ENCODE measurements at places on chromosomes 3 and 15. TPM values are rescaled to one million over a fixed set of nuclear protein-coding genes. Genes with fewer than 3 reads are reported as not detected.

POLQ gene
- under 0.01 TPM for total RNA-seq

PIERCE2 gene
- not detected for total RNA-seq

CD276 gene
- total RNA-seq = 28.9 TPM

POPDC2 gene
- 15.7 TPM for total RNA-seq

RBP2 gene
- not detected for total RNA-seq

CDC25A gene
- total RNA-seq = 4.4 TPM

GRAMD1C gene
- 2.6 TPM for total RNA-seq

REC114 gene
- not detected for total RNA-seq

DMXL2 gene
- 75.9 TPM for total RNA-seq

SEC62 gene
- total RNA-seq = 21.7 TPM

ABTB1 gene
- total RNA-seq = 29.6 TPM

UBAP1L gene
- 3.5 TPM for total RNA-seq

DPPA4 gene
- total RNA-seq = not detected

ITIH4 gene
- total RNA-seq = 3.0 TPM

DAPK2 gene
- 244 TPM for total RNA-seq

NT5DC2 gene
- total RNA-seq = 5.5 TPM

DUOXA2 gene
- total RNA-seq = 10.0 TPM

UQCC5 gene
- 22.1 TPM for total RNA-seq

SLCO2A1 gene
- total RNA-seq = 8.4 TPM

ZNF35 gene
- 5.9 TPM for total RNA-seq

GMNC gene
- not detected for total RNA-seq

SELENOK gene
- 20.1 TPM for total RNA-seq

CPNE4 gene
- 1.5 TPM for total RNA-seq

WDR5B gene
- total RNA-seq = 2.6 TPM

STAB1 gene
- total RNA-seq = 42.6 TPM

SLC2A2 gene
- total RNA-seq = not detected

CACNA2D3 gene
- 0.55 TPM for total RNA-seq

MNS1 gene
- total RNA-seq = 0.40 TPM

FSIP1 gene
- 5.6 TPM for total RNA-seq

GRK7 gene
- total RNA-seq = 0.16 TPM

SMCO1 gene
- total RNA-seq = not detected

TRPC1 gene
- total RNA-seq = 4.1 TPM

NR1I2 gene
- total RNA-seq = 220 TPM

GP9 gene
- 0.64 TPM for total RNA-seq

DNASE1L3 gene
- total RNA-seq = 3.5 TPM

SLC35G2 gene
- total RNA-seq = 2.1 TPM

KCNH8 gene
- not detected for total RNA-seq

TMEM39A gene
- 31.5 TPM for total RNA-seq

IGDCC3 gene
- total RNA-seq = not detected

AMIGO3 gene
- total RNA-seq = 0.68 TPM

LRRC31 gene
- 45.7 TPM for total RNA-seq

GPR149 gene
- total RNA-seq = not detected

ARHGAP11A gene
- total RNA-seq = 7.4 TPM

CRABP1 gene
- not detected for total RNA-seq

IL16 gene
- 27.7 TPM for total RNA-seq

PIK3CB gene
- total RNA-seq = 98.4 TPM

SH2D7 gene
- total RNA-seq = 6.0 TPM

LMAN1L gene
- not detected for total RNA-seq

RBMS3 gene
- total RNA-seq = 11.1 TPM

RAD51 gene
- total RNA-seq = 1.6 TPM

IL17RD gene
- 40.4 TPM for total RNA-seq

LARP6 gene
- total RNA-seq = 11.6 TPM
